ENCODE measurements at places on chromosomes 1 and 21.

GRCh38 chr1:21028520-21029145 is 148.1 kb downstream of the EIF4G3 start:
- no peak for DNase-seq

DNA sequence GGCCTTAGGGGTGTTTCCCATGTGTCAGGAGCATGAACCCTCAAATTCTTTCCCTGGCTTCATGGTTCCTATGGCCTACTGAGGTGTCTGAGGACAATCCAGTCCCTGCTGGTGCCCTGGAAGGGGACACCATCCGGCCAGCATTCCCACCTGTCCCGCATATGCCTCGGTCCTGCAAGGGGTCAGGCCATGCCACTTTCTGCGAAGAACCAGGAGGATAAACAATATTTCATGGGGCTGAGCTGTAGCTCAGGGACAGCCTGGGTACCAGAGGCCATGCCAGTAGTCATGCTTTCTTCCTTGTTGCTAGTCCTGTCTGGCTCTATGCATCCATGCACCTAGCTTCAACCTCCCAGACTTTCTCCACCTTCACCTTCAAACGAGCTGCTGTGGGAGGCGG is 123.6 kb downstream of the MRPS6 start:
- DNase-seq = no peak

DNA sequence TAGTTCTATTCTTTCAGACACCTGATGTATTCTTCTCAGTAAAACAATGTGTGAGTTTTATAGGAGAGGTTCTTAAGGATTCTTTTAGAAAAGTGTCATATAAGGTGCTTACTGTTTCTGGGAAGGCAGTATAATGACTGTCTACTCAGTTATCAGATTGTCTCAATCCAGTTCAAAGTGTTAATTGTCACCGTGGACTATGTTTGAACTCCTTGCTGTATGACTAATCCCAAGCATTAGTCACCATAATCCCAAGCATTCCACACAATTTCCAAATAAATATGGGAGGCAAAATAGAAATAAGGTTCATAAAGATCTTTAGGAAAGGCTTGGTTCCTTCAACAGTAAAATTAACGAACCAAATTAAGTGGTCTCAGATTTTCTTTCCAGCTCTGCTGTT is 342.1 kb upstream of the NR5A2 start:
- DNase-seq = no peak

DNA sequence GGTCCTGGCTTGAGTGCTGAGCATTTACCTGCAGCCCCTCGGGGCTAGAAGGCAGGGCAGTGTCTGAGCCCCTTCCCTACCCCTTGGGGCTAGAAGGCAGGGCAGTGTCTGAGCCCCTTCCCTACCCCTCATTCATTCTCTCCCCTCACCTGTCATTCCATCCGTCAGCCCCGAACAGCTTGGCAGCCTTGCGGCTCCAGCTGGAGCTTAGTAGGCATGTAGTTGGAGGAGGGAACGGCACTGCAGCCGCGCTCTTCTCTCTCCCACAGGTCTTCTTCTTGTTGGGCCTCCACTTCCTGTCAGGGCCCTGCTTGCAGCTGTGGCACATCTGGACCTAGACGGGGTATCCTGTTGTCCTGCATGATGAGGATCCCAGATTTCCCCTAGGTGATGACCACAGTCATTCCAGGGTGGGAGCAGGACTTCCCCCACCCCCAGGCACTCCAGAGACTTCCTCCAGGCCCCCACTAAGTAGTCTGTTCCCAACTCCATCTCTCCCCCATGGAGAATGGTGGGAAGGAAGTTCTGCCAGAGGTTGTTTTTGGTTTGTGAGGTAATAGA is 22.2 kb downstream of the MAPKAPK2 start:
- no peak for DNase-seq

DNA sequence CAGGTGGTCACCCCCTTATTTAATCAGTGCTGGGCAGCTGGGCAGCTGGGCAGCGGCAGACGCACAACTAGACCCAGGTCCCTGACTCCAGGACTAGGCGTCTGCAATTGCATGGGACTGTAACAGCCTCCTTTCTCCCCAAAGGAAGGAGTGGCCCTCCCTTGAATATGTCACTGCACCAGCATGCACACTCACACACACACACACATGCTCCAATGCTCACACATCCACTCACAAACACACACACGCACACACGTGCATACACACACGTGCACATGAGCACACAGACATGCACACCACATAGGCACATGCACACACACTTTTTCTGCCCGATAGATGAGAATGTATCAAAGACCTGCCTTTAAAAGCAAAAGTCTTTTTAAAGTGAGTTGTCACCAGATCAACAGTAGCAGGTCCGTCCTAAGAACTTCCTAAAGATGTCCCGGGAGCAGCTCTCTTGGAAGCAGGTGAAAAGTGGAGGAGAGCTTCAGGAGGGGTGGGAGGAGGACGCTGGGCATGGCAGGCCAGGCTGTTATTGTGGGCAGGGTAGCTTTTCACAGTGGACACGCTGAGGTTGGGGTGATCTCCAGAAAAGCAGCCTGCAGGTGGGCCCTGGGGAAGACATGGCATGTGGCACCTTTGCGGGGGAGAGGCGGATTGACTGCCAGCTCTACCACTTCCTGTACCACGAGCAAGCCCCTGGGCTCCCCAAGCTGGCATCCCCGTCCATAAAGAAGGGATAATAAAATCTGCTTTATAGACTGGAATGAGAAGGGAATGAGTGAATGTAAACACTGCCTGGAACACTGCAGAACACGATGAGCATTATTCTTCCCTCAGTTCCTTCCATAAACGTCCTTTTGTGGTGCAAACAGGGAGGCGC is 1.7 kb downstream of the PDE9A start:
- no peak for DNase-seq

DNA sequence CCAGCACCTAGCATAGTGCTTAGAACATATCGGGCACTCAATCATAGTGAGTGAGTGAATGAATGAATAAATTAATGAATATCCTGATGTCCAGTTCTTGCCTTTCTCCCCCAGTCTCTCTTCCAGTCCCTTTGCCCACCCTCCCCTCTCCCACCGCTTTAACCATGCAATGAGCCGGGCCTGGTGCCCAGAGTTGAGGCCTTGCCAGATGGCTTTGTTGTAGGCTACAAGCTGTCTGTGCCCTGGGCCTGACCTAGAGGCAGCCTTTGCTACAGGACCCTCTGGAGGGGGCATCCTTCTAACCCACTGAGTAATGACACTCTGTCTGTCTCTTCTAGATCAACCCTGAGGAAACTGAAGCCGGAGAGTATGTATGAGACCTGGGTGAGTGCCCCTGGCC is 6.9 kb downstream of the CASQ1 start:
- no peak for DNase-seq

Data from NCI-H187 (cell line).